Astrocyte of the cerebellum (primary cell): ENCODE measurements at places on chromosomes 3 and 15.

- peak; percentile 18 for DNase-seq
These were observed 1.5 kb upstream of the CNTN6 start for GRCh38 chr3:1091286-1091685.

DNA sequence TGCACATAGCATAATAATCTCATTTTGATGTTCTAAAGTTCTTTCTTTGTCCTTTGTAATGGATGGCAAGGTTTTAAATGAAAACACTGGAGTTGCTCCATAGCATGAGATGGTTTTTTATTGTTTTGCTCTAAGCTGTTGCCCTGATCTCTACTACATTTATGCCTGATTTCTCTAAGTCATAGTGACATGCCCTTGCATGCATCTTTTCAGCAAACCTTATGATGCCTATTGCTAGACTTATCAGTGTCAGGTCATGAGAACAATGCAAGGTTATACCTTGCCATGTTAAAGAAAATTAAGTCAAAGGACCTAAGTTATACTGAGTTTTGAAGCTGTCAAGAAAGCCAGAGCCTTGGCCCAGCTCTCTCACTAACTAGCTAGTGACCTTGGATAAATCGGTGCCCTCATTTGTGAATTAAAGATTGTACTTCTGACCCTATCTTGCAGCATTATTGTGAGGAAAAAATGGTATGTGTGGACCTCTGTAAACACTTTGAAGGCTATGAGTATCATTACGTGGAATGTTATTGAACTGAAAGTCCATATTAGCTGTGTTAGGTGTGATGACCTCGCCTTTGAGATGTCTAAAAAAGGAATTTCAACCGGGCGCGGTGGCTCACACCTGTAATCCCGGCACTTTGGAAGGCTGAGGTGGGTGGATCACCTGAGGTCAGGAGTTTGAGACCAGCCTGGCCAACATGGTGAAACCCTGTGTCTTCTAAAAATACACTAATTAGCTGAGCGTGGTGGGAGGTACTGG is 256.4 kb upstream of the UBE2E1 start:
- DNase-seq = no peak

- DNase-seq = no peak
These were observed 203.2 kb upstream of the PPP2R3A start for GRCh38 chr3:135762188-135762856.

- no peak for DNase-seq
These were observed 28.8 kb upstream of the TRIM59 start for GRCh38 chr3:160478338-160478737.

DNA sequence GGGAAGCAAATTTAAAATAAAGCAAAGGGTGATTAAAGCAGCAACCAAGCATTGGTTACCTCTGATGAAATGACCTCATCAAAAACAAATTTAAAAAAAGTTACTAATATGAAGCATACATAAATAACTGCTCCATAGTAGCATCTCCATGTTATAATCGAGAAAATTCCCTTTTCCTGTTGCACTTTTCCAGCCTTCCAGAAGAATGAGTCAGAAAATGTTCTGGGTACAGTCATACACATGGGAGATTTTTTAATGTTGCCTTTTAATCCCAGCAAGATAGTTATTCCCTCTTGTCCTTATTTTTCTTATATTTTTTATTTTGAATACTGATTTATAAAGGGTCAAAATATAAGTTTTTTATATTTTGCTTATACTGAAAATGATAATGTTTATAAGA is 2.6 kb upstream of the TMCO5A start:
- no peak for DNase-seq

DNA sequence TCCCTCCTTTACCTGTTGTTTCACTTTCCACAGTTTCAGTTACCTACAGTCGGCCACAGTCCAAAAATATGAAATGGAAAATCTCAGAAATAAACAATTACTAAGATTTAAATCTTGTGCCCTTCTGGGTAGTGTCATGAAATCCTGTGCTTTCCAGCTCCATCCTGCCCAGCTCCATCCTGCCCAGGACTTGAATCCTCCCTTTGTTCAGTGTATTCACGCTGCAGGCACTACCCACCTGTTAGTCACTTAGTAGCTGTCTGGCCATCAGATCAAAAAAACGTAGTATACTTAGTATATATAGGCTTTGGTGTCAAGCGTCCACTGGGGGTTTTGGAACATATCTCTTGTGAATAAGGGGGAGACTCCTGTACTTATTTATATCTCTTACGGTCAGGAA is 329.0 kb upstream of the SEMA6D start:
- no peak for DNase-seq

GRCh38 chr3:195397524-195397923 is 45.3 kb downstream of the ACAP2 start:
- DNase-seq = no peak

DNA sequence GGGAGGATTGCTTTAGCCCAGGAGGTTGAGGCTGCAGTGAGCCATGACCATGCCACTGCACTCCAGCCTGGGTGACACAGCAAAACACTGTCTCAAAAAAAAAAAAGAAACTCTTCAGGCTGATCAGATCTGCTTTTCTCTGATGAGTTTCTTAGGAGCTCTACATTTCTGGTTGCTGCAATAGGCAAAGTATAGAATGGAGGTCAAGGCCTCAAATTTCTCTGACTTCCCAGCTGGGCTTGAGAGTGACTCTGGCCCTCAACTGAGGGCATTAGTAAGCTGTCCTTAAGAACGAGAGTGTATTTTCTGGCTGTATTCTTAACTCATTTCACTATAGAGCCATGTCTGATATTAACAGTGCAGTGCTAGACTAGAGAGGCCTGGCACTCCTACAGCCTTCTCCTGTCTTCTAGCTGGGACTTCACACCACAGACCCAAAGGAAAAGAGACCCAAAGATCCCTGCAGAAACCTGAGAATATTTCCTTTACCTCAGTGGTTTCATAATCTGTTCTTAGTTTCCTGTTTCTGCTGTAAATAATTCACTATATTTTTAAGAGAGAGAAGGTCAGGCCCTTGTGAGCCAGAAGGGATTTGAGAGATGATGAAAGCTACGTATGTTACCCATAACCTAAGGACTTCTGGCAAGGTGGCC is 2.0 kb upstream of the NR1I2 start:
- DNase-seq = no peak

- DNase-seq = no peak
These were observed 37.5 kb downstream of the GAP43 start for GRCh38 chr3:115660646-115661337.

DNA sequence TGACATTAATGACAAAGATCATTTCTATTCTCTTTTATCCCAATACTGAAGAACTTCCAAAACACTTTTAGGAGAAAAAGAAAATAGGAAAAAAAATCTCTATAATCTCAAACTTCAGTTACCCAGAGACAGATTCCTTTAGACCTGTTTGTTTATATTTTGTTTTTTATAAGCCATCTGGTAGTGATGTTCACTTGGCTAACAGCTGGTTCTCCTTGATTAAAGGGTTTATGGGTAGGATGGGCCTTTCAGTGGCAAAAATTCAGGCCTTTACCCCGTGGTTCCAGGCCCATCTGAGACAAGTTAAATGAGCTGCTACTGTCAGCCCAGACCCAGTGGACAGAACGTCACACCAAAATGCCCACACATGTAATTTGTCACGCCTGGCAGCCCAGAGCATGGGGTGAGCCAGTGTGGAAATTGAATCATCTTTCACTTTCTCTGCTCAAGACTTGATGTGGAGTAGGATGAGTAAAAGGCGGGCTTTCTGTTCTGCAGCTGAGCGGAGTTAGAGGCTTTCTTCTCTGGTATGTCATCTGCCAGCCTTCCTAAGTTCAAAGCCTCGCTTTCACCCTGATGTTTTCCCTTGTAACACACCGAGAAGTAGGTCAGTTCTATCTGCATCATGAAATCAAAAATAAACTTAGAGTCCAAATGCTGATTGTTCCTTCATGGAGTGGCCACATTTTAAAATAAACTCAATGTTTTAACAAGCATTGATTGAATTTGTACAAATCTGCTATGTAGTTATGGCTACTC is 62.5 kb upstream of the SKOR1 start:
- no peak for DNase-seq

DNA sequence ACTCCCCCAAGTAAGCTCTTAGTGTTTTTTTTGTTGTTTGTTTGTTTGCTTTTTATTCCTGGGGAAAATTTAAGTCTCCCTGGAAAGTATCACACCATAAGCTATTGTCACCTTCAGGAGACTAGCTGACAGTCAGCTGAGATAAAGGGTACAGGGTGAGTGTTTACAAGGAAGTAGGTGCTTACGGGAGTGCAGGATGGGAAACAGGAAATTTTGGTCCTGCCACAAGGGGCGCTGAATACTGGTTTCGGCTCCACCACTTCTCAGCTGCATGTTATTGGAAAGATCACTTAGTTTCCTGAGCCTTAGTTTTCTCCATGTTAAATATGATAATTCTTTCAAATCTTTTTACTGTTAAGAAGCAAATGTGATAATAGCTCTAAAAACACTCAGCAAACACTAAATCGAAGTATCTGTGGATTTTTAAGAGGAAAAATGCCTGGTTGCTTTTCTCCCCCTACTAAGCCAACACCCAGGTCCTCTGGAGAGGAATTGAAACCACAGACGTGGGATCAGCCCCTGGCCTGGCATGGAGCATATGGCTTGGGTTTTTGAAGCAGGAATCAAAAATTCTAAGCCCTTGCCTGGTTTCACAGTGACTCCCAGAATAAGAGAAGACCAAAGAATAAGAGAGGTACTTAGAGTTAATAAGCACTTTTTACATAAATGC is 90.7 kb downstream of the SCN11A start:
- peak; percentile 8 for DNase-seq

DNA sequence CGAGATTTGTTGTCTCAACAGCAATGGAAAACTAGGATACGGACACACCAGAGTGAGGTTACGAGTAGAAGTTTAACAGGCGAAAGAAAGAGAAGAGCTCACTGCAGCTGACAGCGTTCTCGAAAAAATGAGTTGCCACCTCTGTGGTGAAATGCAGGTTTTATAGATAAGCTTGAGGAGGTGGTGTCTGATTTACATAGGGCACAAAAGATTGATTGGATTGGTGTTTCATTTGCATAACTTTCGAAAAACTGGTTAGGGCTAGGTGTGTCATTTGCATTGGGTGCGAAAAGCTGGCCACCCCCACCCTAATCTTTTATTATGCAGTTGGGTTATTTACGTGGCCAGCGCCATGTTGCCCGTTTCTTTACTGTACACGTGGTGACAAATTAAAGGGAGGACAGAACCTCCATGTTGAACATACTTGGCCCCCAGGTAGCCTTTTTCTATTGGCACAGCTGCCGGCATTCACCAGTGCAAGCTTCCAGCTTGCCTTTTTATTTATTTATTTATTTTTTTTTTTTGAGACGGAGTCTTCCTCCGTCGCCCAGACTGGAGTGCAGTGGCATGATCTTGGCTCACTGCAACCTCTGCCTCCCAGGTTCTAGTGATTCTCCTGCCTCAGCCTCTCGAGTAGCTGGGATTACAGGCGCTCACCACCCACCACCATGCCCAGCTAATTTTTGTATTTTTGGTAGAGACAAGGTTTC is 8.3 kb downstream of the IFT122 start:
- DNase-seq = no peak

DNA sequence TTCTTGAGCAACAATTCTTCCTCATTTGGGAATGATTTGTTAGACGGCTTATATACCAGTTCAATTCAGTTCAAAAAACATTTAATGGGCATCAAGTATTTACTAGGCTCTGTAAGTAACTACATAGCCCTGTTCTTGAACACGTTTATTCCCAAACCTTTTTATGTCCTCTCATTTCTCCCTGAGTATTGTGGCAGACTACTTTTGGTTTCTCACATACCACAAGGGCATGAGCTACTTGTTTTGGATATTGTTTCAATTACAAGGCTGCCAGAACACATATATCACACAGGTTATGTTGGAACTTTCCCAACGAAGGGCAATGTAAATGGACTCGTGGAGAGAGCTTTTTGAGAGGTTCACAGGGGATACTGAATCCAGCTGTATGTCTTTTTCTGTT is 363.8 kb upstream of the NAALADL2 start:
- peak; percentile 23 for DNase-seq

GRCh38 chr3:108035751-108036150 is 55.1 kb downstream of the CD47 start:
- no peak for DNase-seq

GRCh38 chr3:40078590-40078989 is 230.9 kb upstream of the EIF1B start:
- DNase-seq = no peak
